ENCODE measurements at places on chromosomes 3 and 15. TPM values are rescaled to one million over a fixed set of nuclear protein-coding genes. Genes with fewer than 3 reads are reported as not detected.

WDR72 gene
- total RNA-seq = 3.4 TPM

SIDT1 gene
- total RNA-seq = under 0.01 TPM

VEPH1 gene
- 274 TPM for total RNA-seq

RAB6B gene
- 2.5 TPM for total RNA-seq

TGFBR2 gene
- 60.0 TPM for total RNA-seq

CLDN16 gene
- total RNA-seq = not detected

ZDHHC19 gene
- total RNA-seq = not detected

FAM3D gene
- total RNA-seq = not detected

MCTP2 gene
- total RNA-seq = 13.8 TPM

SLC35G2 gene
- total RNA-seq = 1.8 TPM

RLBP1 gene
- 0.73 TPM for total RNA-seq

CLSTN2 gene
- 0.15 TPM for total RNA-seq

GOLGA8T gene
- not detected for total RNA-seq

APEH gene
- 161 TPM for total RNA-seq

MESP2 gene
- total RNA-seq = not detected

MAP3K13 gene
- 20.6 TPM for total RNA-seq

MYLK gene
- total RNA-seq = 7.3 TPM

MORC1 gene
- total RNA-seq = 0.36 TPM

RTP1 gene
- not detected for total RNA-seq

CKMT1A gene
- total RNA-seq = not detected

C3orf22 gene
- not detected for total RNA-seq

TGM4 gene
- total RNA-seq = not detected

STAB1 gene
- total RNA-seq = under 0.01 TPM

LMAN1L gene
- total RNA-seq = not detected

TM6SF1 gene
- not detected for total RNA-seq

HHATL gene
- total RNA-seq = not detected

DLEC1 gene
- under 0.01 TPM for total RNA-seq

CCDC12 gene
- 26.6 TPM for total RNA-seq

TMIE gene
- not detected for total RNA-seq

CLDN1 gene
- 2.8 TPM for total RNA-seq

GRIP2 gene
- total RNA-seq = not detected

DAPK2 gene
- total RNA-seq = 1.00 TPM

GOLGA8S gene
- total RNA-seq = not detected

FHIT gene
- 4.8 TPM for total RNA-seq

SLC22A14 gene
- total RNA-seq = 0.15 TPM

PAK6 gene
- 1.00 TPM for total RNA-seq

COL6A6 gene
- total RNA-seq = not detected

EXD1 gene
- total RNA-seq = not detected

GATA2 gene
- total RNA-seq = 0.36 TPM

TNNC1 gene
- 0.34 TPM for total RNA-seq

ITIH4 gene
- total RNA-seq = 2.2 TPM

TMCO5A gene
- not detected for total RNA-seq

LPP gene
- 87.6 TPM for total RNA-seq

INKA1 gene
- 7.6 TPM for total RNA-seq

PLA2G4F gene
- not detected for total RNA-seq

GP9 gene
- total RNA-seq = not detected

APH1B gene
- total RNA-seq = 43.7 TPM

IL1RAP gene
- 209 TPM for total RNA-seq

KY gene
- 0.15 TPM for total RNA-seq

C3orf80 gene
- total RNA-seq = not detected

IL17RD gene
- 2.9 TPM for total RNA-seq

GABRR3 gene
- not detected for total RNA-seq

OTOL1 gene
- not detected for total RNA-seq

ACSBG1 gene
- 0.33 TPM for total RNA-seq

CHRNA3 gene
- 0.67 TPM for total RNA-seq

GNB5 gene
- total RNA-seq = 23.6 TPM

GOLGA8M gene
- total RNA-seq = not detected

UBE2Q2 gene
- 43.3 TPM for total RNA-seq

ATP13A5 gene
- total RNA-seq = not detected

BRPF1 gene
- total RNA-seq = 19.6 TPM
